ENCODE measurements at places on chromosomes 1 and 21.

- DNase-seq, result no peak
These were observed 20.0 kb upstream of the BCAR3 start for GRCh38 chr1:93701629-93702028.

DNA sequence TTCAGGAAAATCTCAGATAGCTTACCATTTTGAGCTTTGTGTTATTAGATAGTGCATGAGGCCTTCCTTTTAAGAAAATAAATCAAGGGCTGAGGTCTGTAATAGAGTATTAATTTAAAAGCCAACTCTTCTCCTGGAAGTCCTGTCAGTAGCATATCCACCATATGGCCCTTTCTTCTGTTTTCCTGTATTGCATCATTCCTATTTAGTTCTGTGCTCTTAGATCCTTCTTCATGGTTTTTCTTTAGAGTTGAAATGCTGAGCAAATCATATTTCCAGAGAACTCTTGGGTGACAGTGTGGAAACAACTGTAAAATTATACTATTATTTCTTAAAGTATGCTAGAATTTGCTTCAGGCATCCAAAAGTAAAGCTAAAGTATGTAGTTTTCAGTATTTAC, 91.7 kb downstream of the TTC3 start:
- DNase-seq, result no peak

- no peak for DNase-seq
These were observed 186.9 kb upstream of the ADGRL4 start for GRCh38 chr1:79193211-79194079.

DNA sequence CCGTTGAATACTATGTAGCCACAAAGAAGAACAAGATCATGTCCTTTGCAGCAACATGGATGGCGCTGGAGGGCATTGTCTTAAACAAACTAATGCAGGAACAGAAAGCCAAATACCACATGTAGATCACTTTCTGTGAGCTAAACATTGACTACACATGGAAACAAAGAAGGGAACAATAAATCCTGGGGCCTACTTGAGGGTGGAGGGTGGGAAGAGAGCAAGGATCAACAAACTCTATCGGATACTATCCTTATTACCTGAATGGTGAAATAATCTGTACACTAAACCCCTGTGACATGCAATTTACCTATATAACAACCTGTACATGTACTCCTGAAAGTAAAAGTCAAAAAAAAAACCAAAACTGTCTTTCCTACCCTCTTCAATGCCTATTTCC, 40.8 kb upstream of the CD55 start:
- no peak for DNase-seq

DNA sequence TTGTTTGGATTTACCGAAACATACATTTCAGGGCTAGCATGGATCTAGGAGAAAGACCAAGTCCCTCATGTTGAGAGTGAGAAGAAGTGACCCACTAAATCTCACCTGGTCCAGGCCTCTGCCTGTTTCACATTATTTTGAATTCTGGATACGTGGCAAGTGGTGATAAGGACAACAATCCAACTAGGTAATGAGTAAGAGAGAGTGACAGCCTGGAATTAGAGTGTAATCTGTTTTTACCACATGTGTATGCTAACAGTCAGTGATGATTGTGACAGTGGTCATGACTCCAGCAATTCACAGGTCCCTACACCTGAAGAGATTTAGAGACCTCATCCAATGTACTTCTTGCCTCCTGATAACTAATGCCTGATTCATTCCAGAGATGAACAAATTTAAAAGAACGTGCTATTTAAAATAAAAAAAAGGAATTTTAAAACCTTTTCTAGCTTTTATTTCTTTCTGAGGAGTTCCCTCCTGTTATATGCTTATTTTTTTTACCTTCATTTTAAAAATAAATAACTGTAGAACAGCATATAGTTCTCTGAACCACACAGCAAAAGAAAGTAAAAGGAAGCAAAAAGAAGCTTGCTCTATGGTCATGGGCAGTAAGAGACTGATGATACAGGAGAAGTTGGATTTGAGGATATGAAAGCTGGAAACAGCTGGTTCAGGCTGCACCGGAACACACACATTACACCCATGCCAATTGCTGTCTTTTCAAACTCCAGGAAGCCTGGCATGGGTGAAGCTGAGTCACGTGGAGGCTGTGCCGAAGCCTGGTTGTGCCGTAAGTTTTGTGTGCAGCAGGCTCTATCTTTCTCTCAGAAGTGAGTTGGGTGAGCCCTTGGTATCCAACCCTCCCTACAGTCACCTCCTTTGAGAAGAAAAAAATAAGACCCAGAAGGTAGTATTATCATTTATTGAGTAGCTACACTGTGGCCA, 14.7 kb downstream of the C1orf116 start:
- DNase-seq, result no peak

DNA sequence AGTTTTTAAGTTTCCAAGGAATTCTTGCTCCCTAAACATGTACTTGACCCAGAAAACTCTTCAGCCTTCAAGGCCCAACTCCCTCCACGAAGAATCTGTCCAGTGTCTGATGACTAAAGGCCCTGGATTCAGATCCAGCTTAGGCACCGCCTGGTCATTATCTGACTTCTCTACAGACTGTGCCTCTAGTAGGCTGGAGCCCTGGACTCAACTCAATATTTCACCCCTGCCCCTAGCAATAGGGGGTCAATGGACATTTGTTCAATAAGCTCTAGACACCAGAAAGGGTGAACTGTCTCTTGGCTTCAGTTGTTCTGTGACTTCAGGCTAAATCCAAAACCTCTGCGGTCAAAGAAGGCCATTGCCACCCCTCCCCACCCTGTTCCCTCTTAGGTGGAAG, 34.5 kb downstream of the NUAK2 start:
- DNase-seq, result no peak

DNA sequence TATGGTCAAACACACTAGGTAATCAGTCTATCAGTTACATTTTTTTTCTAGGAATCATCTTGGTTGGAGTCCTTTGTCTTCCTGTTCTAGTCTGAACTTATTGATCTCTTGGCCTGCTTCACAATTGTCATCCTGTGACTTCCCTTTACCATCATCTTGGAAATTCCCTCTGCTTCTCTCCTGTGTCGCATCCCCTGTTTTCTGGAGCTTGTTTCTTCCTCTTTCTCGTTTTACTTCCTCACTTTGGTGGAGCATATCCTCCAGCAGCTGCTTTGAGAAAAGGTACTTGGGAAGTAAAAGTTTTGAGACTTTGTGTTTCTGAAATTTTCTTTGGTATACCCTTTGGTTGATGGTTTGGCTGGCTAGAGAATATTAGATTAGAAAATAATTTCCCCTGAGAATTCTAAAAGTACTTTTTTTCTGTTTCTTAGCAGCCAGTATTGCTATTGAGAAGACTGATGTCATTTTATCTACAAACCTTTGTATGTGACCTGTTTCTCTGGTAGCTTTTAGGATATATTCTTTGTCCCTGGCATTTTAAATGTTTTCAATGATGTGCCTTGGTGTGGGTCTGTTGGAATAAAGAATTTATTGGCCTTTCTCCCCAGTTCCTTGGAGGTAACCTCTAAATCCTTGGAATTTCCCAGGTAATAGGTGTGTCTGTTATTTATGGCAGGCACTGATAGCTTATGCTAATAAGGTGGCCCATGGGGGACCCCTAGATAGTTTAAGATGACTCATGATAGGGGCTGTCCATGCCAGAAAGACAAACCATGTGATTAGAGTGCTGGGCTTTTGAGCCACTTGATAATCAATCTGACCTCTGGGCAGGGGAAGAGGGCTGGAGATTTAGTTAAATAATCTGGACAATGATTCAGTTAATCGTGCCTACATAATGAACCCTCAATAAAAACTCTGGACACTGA, 6.1 kb upstream of the MYCL start:
- no peak for DNase-seq

- DNase-seq, result no peak
These were observed 58.4 kb upstream of the CXADR start for GRCh38 chr21:17454315-17455027.

- no peak for DNase-seq
These were observed 17.8 kb downstream of the F5 start for GRCh38 chr1:169568497-169568896.

DNA sequence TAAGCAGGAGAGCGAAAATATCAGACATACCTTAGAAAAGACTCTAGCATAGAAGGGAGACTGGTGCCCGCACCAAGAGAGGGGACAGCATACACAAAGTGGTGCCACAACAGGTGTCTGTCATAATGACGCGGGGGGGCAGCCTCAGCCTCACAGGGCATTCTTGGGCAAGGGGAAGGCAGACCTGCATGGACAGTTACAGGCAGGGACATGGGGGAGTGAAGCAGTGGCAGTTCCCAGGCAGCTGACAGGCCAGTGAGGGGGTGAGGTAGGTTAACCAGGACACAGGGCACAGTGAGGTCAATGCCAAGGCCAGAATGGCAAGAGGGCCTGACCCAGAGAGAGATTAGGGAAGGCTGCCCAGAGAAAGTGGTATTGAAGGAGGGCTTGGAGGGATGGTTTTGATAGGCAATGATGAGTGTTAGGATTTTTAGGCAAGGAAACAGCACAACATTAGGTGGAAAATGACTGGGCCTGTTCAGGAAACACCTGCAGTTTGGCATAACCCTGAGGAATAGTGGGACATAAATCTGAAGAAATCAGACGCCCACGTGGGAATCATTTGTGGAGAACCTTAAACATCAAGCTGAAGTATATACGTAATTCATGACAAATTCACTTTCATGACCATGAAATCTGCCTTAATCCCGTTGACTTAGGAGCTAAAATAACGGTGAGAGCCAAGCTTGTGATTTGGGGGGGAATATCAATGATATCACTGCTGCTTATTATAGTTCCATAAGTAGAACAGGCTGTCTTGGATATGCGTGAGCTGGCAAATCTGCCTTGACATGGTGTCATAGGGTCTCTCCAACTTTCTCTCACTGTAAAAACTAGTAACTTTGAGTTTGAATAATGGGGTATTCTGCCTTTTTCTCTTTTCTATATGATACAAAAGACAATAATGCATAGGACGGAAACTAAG, 8.9 kb downstream of the PTPN14 start:
- no peak for DNase-seq

DNA sequence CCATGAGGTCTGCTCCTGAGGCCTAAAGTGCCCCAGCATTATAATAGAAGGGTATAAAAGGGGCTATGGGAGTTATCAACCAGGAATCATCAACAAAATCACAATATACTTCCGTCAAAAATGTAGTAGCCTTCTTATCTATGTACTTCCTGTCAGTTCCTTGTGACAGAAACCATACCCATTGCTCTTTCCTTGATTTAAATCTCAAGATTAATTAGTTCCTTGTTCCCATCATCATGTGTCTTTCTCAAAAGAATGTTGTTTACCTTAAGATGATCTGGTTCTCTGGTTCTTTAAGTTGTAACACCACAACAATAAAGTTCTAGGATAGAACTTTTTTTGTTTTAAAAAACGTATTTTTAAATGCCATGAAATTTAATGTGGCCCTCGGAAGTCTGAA, 833.3 kb downstream of the LTN1 start:
- DNase-seq, result no peak

DNA sequence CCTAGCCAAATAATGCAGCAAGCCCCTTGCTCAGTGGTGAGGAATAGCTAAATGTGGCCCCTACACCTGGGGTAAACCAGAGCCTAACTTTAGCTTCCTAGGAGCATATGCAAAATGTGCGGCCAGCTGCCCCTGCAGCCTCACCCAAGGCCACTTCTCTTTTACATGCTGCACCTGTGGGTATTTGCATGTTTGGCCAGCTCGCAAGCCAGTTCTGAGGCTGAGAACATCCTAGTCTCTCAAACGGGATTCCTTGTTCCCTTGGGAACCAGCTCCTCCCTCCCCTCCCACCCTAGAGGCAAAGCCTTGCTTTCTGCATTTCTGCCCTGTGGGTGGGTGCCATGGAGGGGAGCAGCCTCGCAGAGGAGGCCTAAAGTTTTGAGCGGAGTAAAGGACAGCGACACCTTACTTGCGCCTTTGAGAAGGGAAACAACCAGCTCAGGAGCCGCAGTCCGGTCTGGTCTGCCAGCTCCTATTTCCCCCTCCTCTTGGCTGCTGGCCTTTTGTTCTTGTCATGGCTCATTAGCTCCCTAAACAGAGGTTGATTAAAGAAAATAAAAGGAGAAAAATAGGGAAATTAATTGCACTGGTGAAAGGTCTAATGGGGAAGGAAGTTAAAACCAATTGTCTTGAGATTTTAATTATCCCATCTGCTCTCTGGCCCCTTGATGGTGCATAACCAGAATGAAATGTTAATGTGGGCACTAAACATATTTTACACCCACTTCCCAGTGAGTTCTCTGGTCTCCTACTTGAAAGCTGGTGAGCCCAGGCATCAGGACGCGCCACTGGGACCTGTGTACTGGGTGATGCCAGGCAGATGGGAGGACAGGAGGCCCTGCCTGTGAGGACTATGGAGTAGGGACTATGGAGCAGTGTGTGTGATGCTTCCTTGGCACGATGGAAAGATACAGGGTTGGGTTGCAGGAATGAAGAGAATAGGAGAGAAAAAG, 68.7 kb downstream of the TEX35 start:
- DNase-seq, result peak; percentile 90

DNA sequence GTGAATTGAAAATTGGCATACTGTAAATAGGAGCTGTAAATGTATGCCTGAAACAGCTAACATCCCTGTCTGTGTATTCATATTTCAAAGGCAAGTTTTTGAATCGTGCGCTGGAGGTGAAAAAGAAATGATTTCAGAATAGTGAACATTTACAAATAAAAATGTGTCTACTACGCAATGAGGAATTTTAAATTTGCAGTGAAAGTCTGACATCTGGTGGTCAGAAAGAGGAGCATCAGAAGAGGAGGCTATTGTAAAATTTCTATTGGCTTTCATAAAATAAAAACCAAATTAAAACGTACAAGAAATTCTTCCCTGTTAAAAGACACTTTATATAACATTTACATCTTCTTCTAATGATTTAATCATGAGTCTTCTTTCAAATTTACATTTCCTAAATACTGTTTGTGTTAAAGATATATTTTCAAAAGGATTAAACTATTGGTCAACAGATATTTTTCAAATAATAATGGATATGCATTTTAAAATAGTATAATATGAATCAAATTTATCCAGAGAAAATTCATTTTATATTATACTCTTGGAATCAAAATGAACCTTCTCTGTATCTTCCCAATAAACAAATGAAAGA, 113.7 kb upstream of the RRP15 start:
- DNase-seq, result no peak

DNA sequence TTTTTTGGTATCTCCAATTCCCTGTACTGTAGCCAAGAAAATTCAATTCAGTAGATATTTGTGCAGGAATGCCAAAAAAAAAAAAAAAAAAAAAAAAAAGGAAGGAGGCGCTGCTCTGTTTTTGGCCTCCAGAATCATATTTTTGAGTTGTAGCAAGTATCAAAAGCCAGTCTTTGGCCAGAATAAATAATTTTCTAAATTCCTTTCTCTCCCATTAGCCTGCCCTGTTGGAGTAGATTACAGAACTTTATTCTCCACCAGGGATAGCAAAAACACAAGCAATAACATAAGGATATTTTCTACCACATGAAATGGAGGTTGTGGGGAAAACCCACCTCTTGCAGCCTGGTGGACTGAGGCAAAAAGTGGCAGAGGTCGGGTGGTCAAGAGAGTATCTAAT, 2.4 kb upstream of the CYP4X1 start:
- no peak for DNase-seq

DNA sequence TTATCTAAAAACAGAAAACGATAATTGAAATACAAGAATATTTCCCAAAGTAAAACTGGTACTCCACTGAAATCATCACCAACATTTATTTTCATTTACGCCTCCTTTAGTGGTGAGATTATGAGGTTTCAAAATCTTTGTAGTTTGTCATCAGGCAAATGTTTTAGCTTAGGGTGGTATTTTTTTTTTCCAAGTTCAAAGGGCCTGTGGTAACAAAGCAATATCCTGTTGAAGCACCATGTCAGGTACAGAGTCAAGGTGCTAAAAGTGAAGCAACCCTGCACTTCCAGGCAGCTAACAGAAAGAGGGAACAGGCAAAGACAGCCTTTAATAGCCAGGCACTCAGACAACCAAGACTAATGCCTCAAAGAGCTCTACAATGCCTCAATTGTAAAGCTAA, 89.2 kb downstream of the JAK1 start:
- no peak for DNase-seq

- no peak for DNase-seq
These were observed 13.2 kb downstream of the AMPD2 start for GRCh38 chr1:109632671-109633346.

Data from GM12864 (cell line).